ENCODE measurements at places on chromosomes 5 and 9. TPM values are rescaled to one million over a fixed set of nuclear protein-coding genes. Genes with fewer than 3 reads are reported as not detected.
A peak's percentile ranks its signal among the peaks of the same experiment; 100 is the strongest.

CCDC180 gene
- total RNA-seq: 14.5 TPM

DNA sequence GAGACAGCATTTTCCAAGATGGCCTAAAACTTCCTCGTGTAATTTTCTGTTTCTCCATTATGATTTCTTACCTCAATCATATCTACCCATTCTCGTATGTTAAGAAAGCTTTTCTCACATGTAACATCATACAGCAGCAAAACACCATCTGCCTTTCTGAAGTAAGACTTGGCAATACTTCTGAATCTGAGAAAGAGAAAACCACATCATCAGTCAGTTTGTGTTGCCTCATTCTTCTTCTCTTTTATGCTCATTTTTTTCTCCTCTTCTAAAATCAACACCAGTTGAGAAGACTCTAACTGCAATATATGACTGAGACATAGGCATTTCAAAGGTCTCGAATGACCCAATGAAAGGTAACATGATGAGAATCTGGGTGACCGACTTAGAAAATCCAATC is 66.0 kb downstream of the RASEF start:
- DNase-seq: no peak

DNA sequence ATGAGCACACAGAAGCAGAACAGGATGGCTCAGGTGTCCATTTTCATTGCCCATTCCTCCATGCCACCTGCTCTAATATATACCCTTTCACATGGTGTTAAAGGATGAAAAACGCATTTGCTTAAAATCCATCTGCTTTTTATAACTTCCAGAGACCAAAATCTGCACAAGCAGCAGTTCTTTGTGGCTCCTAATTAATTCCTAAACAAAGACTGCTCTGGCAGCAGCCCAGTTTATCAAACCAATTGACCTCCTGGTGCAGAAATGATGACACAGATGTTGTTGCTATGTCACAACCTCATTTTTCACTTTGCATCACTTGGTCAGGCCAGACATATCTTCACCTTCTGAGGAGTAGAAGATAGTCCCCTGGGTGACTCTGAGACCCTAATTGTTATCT is 141.2 kb downstream of the ASTN2 start:
- DNase-seq: no peak

DNA sequence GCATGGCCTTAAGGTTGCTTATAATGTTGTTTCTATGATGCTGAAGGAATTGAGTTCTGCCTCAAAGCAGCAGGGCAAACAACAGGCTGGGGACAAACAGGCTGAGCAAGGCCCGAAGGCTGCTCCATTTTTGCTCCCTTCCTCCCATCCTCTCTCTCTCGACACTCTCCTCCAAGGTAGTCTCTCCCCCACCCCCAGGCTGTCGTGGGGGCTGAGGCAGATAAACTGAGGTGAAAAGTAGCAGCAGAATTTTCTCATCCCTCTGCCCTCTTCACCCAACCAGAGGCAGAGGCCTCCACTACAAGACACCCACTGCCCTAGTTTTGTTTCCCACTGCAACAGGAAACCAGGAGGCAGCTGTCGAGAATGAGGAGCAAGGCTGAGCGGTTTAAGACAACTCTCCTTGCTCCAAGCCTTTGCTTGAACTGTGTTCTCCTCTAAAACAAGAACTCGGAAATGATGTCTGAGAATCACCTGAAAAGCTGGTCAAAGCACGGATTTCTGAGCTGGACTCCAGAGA is 13.5 kb upstream of the GNA14 start:
- no peak for DNase-seq

DNA sequence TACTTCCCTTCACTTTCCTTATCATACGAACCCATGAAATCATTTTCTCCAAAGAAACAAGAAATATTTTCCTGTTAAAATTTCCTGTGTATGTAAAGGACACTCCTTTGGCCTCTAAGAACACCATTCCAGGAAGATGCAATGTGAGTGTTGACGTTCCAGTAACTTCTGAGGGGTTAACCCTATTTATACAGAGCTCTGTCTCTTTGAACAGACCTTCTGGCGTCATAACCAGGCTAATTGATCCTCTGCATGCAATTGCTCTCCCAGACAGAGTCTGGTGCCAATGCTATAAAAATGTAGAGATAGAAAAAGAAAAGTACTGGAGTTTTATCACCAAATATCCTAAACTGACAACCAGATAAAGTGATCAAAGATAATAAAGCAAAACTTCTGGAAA is 218.5 kb downstream of the TLE1 start:
- no peak for DNase-seq

SCAI gene
- total RNA-seq: 8.6 TPM

GRCh38 chr9:89690334-89690912 is 85.6 kb downstream of the GADD45G start:
- no peak for DNase-seq

CARTPT gene
- total RNA-seq: not detected

PCDHA6 gene
- total RNA-seq: 20.2 TPM

DNA sequence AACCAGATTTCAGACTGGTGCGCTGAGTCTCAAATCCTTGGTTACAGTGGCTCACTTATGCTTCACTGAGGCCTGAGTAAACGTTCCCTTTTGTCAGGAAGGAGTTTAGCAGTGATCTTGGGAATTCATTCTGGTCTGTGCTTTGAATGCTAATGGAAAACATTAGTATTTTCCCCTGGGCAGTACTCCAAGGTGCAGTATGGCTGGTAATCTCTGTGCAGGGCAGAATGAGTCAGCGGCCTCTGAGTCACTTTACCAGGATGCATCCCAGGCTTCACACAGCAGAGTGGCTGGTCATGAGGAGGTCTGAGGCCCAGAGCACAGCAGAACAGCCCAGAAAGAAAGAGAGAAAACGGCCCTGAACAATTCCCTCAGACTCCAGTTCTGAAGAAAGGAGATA is 54.0 kb downstream of the PCA3 start:
- peak; percentile 87 for DNase-seq

GRCh38 chr9:136576269-136576626 is 30.4 kb upstream of the NOTCH1 start:
- DNase-seq: no peak

SLC4A9 gene
- total RNA-seq: not detected

FSTL4 gene
- not detected for total RNA-seq

DNA sequence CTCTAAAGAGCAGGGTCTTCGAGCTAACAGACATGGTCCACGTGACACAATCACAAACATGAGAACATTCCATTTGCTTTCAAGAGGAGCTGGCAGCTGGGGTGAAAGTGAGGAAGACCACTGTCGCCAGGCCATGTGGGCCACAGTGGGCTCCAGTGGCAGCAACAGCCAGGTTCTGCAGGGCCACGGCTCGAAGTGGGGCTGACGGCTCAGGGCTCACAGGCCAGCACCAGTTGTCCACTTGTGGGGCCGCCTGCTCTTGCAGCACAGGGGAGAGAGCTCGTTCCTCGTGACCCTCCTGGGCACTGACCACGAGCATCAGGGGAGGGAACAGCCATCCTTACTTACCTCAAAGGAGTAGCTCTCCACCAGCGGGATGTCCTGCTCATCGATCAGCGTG is 2.0 kb downstream of the ZMYND19 start:
- no peak for DNase-seq

NEURL1B gene
- total RNA-seq: 1.5 TPM

SLC2A8 gene
- total RNA-seq: 18.2 TPM

DNA sequence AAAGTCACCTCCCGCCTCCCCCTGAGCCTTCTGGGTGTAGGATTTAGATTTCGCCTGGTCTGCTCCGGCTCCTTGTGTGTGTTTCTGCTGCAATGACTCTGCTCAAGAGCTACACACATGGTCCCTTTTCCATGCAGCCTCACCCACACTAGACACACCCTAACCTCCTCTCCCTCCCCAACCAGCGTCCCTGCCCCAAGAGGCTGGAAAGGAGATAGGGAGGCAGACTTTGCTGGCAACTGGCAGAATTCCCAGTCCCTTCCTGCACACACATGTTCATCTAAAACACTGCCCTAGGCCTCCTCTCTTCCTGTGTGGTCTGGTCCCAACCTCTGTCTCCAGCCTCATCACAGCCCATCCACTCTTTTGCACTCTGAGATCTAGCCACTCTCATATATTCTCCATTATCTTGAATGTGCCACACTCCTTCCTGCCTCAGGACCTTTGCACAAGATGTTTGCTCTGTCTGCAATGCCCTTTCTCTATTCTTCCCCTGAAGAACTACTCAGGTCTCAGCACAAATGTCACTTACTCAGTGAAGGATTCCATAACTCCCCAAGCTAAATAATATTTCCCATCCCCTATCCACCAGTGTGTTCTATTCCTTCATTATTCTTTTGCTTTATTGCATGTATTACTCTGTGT is 253.8 kb downstream of the CDK5RAP2 start:
- no peak for DNase-seq

DNA sequence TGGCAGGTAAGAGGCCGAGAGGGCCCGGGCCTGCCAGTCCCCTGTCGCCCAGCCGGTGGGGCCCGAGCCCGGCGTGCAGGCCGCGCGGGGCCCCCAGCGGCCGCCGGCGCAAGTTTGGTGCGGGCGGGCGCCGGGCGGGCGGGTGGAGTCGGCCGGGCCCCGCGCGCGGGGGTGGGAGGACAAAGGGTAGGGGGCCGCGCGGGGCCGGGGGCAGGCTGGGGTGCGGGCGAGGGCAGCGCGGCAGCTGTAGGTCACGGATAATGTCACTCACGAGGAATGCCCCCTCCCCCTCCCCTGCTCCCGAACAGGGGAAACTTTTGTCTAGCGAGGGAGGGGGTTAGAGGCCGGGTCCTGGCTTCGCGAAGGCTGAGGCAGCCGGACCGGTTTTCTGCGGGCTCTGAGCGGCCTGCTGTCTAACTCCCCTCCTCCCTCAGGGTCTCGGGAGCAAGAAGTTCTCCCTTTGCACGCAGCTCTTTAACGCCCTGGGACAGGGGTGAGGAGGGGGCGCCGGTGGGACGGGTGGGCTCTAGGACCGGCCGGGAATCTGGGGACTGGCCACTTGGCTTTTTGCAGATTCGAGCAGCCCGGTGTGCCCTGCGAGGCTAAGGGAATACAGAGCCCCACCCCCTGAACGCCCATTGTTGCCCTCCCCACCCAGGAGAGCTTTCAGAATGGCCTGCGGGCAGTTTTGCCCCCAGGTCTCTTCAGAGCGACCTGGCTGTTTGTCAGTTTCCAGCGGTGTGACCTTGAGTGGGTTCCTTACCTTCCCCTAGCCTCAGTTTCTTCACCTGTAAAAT is 21.3 kb upstream of the NDST1 start:
- no peak for DNase-seq

DNA sequence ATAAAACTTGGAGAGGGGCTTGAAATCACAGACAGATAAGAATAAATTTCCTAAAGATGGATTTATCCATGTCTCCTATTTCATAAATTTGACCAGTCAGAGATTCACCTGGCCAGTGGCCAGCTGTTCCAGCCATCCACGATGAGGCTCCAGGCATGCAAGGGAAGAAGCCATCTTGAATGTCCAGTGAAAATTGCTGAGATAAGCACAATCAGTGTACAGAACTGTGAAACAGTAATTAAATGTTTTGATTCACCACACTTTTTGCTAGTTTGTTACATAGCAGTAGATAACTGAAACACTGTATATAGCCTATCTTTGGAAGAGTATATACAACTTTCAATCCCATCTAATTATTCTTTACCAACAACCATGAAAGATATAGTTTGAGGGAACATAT is 163.5 kb downstream of the HINT1 start:
- DNase-seq: no peak

DNA sequence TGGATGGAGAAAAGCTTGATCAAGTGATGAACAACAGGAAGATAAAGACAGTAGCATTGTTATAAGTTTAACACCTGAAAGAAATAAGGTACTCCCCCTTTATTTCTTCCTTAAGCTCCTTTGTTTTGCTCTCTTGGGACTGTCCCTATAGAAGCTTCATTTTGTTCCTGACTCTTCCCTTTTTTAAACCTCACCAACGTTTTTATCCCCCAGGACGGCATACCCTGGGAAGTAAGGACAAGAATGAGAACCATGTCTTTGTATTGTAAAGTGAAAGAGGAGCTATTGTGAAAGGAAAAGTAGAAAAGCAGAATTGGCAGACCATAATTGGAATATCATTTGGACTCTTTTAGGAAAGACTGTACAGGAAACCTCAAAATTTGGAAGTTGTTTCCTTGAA is 1368.6 kb upstream of the C9orf72 start:
- DNase-seq: no peak

ZBED3 gene
- 18.0 TPM for total RNA-seq

GRCh38 chr5:135501965-135502364 is 33.8 kb downstream of the NEUROG1 start:
- DNase-seq: peak; percentile 19

- DNase-seq: no peak
Measured at GRCh38 chr9:33101104-33101951, 24.9 kb upstream of the SMU1 start.

ZNF618 gene
- 35.1 TPM for total RNA-seq

BHMT2 gene
- total RNA-seq: not detected

IFNA2 gene
- total RNA-seq: not detected

DNA sequence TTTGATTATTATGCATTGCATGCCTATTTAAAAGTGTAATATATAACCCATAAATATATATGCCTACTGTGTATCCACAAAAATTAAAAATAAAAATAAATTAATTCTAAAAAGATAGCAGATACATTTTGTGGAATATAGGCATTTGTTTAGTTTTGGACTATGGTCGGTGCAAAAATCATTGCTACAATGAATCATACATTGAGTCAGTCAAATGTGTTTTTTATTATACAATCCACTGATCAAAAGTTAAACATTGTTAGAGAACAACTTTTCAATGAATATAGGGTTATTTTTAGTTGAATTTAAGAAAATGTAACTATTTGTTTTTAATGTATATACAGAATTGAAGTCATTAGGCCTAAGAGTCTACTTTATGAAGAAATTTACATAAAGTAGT is 885.9 kb downstream of the EFNA5 start:
- DNase-seq: no peak

DNA sequence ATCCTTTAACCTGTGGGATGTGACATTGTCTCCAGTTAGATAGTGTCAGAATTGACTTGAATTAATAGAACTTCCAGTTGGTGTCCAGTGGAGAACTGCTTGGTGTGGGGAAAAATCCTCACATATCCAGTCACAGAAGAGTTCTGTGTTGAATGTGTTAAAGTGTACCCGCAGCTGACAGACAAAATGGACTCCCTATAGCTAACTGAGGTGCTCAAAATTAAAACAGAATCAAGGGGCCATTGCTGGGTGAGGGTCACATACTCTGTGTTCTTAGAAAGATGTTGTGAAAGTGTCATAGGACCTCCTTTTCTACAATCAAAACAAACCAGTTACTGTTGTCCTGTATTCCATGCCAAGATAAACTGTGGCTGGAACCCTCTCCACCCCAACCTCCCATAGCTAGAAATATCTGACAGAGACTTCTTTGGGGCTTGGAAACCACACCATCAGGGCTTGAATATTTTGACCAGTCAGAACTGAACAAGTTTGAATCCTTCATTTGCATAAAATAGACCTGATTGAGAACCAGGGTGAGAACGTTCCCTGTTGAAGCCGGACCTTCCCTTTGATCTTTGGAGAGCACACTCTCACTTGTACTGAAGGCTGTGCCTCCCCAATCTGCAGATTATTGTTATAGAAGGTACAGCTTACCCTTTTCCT is 164.0 kb upstream of the ZNF608 start:
- DNase-seq: no peak

GRCh38 chr5:36161361-36161760 is 9.4 kb downstream of the SKP2 start:
- no peak for DNase-seq
